ENCODE measurements at places on chromosomes 2 and 18. TPM values are rescaled to one million over a fixed set of nuclear protein-coding genes. Genes with fewer than 3 reads are reported as not detected.

LAMA3 gene
- total RNA-seq, result 4.2 TPM

ASXL3 gene
- 0.20 TPM for total RNA-seq

ASTL gene
- not detected for total RNA-seq

STARD7 gene
- 184 TPM for total RNA-seq

KRTCAP3 gene
- 1.7 TPM for total RNA-seq

SOCS6 gene
- 30.2 TPM for total RNA-seq

- no peak overlapping the region for H3K27ac ChIP-seq
- no peak overlapping the region for H3K4me3 ChIP-seq
- no peaks in the 10 kb centered on the region for H3K36me3 ChIP-seq
- H3K27me3 ChIP-seq, result no peaks in the 10 kb centered on the region
- DNase-seq, result no peak
Measured at GRCh38 chr2:202204855-202205254, 33.5 kb downstream of the SUMO1 start.

- H3K27ac ChIP-seq, result no peak overlapping the region
- H3K36me3 ChIP-seq, result no peaks in the 10 kb centered on the region
- H3K4me1 ChIP-seq, result no peaks in the 10 kb centered on the region
- no peak overlapping the region for H3K4me3 ChIP-seq
- no peak for DNase-seq
- H3K27me3 ChIP-seq, result no peaks in the 10 kb centered on the region
Measured at GRCh38 chr2:148968776-148969319, 69.7 kb upstream of the LYPD6B start.

- H3K36me3 ChIP-seq, result no peaks in the 10 kb centered on the region
- peaks cover 11% of the 10 kb centered on the region for H3K27me3 ChIP-seq
- H3K4me1 ChIP-seq, result peaks cover 4% of the 10 kb centered on the region
- no peak overlapping the region for H3K27ac ChIP-seq
Measured at GRCh38 chr2:47520302-47520630, 117.3 kb downstream of the MSH2 start.

- H3K4me3 ChIP-seq, result no peak overlapping the region
- H3K36me3 ChIP-seq, result no peaks in the 10 kb centered on the region
- no peaks in the 10 kb centered on the region for H3K4me1 ChIP-seq
- no peak overlapping the region for H3K27ac ChIP-seq
Measured at GRCh38 chr2:222436040-222436413, 11.7 kb downstream of the SGPP2 start.

- H3K36me3 ChIP-seq, result no peaks in the 10 kb centered on the region
- no peak for DNase-seq
- H3K27me3 ChIP-seq, result no peaks in the 10 kb centered on the region
- no peak overlapping the region for H3K27ac ChIP-seq
- no peak overlapping the region for H3K4me3 ChIP-seq
- H3K4me1 ChIP-seq, result no peaks in the 10 kb centered on the region
Measured at GRCh38 chr2:62687636-62688035, 17.9 kb upstream of the EHBP1 start.

- DNase-seq, result no peak
- no peak overlapping the region for H3K4me3 ChIP-seq
- H3K4me1 ChIP-seq, result peaks cover 62% of the 10 kb centered on the region
Measured at GRCh38 chr2:96248624-96249023, 17.2 kb downstream of the TMEM127 start.

DNA sequence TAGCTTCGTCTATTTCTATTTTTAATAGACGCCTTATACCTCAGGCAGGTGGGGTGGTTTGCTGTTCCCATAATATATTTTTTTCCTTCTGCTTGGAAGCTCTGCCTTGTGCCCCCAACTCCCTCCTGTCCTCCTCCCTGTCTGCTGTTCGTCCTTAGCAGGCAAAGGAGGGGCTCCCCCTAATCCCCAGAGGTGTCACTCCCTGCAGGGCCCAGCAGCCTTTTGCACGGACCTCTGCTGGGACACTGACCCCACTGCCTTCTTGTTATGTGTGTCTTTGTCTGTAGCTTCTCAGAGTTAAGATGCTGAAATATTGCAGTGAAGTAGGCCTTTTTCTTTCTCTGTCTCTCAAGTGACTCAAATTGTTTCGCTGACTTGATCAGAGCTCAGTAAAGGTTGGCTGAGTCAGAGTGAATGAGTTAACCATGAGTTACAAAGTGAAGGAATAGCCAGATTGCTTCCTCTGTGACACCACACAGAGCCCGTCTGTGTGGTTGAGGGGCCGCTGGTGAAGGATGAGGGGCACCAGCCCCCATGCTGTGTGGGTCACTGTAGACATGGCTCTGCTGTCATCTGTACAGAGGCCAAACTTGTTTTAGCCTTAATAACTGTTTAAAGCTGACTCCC lies 47.7 kb downstream of the PRKCE start:
- H3K4me3 ChIP-seq, result no peak overlapping the region
- no peaks in the 10 kb centered on the region for H3K27me3 ChIP-seq
- H3K36me3 ChIP-seq, result no peaks in the 10 kb centered on the region
- DNase-seq, result no peak

DNA sequence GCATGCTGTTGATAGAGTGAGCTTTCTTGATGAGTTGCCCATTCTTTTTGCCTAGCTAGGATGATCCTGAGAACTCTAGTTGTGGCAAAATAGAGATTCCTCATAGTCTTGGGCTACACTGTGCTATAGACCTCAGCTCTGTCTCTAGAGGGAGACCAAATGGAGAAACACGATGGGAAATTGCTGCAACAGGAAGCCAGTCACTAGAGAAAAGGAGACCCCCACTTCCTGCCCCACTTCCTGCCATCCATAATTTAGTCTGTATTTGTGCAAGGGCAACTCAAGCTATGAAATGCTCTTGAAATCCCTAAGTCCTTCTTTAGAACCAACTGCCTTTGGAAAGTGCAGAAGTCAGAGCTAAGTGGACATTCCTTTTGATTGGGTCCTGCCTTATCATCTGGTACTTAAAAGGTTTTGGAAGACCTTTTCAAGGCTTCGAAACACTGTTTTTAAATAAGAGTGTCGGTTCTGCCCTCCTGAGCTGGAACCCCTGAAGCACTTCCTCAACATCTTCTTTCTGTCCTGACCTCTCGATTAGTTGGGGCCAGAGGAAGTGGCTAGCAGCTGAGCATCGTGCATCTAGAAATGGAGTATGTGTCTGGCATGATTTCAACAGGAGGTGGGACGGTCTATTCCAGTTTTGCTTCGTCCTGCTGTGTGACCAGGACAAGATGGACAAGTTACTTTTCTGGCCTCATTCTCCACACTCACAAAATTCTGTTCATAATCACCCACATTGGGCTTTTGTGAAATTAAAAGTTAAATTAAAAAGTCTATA lies 8.6 kb upstream of the KCNE4 start:
- no peaks in the 10 kb centered on the region for H3K36me3 ChIP-seq
- no peak for DNase-seq
- H3K27me3 ChIP-seq, result no peaks in the 10 kb centered on the region
- H3K4me3 ChIP-seq, result no peak overlapping the region
- no peak overlapping the region for H3K27ac ChIP-seq

DNA sequence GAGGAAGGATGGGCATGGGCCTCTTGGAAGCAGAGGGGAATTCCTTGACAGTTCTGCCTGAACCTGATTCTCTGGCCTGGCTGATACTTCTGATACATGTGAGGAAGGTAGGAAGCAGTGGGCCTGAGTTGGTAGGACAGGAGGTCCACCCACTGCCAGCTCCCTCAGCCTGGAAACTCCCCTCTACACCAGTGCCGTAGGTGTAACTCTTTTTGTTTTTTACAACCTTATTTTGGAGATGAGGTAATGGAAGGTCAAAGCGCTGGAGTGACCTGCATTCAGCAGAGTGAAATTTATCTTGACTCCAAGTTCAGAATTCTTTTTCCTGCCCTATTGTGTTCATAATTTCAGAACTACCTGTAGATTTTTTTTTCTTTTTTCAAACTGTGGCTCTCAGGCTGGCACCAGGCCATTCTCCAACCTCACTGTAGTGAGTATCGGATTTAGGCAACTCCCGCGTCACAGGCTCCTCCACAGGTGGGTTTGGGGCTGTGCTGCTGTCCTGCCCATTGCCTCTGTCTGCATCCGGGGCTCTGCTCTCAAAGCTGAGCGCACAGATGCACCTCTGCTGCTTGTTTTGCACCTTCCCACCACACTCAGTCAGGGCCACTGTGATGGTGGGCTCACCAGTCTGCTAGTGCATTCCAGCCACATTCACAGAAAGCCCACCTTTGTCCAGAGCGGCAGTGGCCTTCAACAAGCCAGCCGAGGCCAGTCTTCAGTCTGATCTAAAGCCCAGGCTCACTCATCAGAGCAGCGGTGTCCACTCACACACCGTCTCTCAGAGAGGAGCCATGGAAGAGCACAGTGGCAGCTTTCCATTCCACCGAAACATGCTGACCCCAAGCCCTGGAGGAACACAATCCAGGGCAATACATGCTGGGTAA lies 87.2 kb downstream of the UXS1 start:
- H3K4me1 ChIP-seq, result peaks cover 20% of the 10 kb centered on the region
- peaks cover 18% of the 10 kb centered on the region for H3K36me3 ChIP-seq
- H3K4me3 ChIP-seq, result no peak overlapping the region
- DNase-seq, result no peak

DNA sequence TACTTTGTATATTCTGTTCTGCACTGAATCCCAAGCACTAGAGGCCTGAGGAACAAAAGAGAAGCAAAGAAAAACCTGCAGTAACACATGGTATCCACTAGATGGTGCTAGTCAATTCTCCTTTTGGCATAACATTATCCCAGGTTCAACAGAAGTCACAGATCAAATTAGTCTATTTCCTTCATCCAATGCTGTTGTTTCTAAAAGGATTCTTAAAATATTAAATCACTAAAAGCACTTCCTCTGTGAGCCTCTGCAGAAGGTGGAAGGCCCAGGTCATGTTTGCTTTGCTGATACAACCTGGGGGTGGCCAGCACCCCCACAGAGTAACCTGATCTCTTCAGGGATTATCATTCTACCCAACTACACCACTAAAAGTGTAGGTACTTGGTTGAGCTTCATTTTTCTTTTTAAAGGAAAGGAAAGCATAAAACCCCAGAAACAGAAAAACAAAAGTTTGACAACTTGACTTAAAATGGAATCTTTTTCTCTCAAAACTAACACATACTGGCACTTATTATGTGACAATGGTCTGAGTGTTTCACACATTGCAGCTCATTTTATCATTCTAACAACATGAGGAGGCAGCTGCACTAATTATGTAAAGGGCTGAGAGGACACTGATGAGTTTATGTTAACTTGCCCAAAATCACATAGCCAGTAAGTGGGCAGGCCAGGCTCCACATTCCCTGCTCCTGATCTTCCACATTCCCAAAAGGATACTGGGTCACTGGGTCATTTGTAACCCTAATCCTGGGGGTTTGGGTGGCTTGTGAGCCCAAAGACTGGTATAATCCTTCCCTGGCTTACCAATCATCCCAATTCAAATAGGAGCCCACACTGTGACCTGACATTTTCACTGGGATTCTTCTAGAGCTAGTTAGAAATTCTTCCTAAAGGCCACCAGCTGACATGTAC lies 66.8 kb upstream of the DNER start:
- DNase-seq, result no peak
- H3K36me3 ChIP-seq, result peaks cover 12% of the 10 kb centered on the region
- no peaks in the 10 kb centered on the region for H3K27me3 ChIP-seq
- H3K4me3 ChIP-seq, result no peak overlapping the region
- no peak overlapping the region for H3K27ac ChIP-seq

GRCh38 chr2:146602856-146603255 lies 1242.0 kb upstream of the ACVR2A start:
- H3K27ac ChIP-seq, result no peak overlapping the region
- no peaks in the 10 kb centered on the region for H3K27me3 ChIP-seq
- no peak overlapping the region for H3K4me3 ChIP-seq
- H3K36me3 ChIP-seq, result no peaks in the 10 kb centered on the region

GRCh38 chr2:160377204-160377995 lies 116.2 kb downstream of the RBMS1 start:
- no peaks in the 10 kb centered on the region for H3K27me3 ChIP-seq
- peaks cover 100% of the 10 kb centered on the region for H3K4me1 ChIP-seq
- H3K4me3 ChIP-seq, result no peak overlapping the region
- no peak for DNase-seq
- no peak overlapping the region for H3K27ac ChIP-seq

DNA sequence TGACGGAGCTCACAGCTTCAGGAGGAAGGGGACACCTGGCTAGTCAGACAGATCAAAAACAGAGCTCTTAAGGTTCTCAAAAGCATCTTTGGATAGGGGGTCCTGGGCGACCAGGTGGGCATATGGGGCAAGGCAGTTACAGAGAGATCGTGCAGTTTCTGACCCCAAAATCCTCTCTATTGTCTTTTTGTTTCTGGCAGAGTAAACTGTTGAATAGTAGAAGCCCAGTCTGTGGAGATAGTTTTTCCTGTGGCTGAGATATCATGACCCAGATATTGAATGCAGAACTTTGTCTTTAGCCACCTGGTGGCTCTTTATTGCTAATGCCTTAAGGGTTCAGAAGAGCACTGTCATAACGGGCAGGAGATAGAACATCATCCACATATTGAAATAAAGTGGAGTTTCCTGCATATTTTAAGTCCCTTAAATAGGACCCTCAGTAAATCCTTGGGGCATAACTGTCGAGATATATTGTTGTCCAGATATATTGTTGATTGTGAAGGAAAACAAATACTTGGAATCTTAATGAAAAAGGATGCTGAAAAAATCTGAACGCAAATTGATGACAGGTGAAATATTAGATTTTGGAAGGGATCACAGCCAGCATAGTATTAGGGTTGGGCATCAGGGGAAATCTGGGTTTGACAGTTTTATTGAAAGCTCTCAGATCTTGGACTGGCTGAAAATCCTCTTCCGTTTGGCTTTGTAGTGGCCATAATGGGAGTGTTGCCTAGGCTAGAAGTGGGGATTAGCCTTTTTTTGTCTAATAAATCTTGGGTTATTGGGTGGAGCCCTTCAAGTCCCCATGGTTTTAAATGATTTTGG lies 14.1 kb upstream of the ZDBF2 start:
- DNase-seq, result no peak
- no peaks in the 10 kb centered on the region for H3K4me1 ChIP-seq
- H3K4me3 ChIP-seq, result no peak overlapping the region
- H3K27me3 ChIP-seq, result peaks cover 13% of the 10 kb centered on the region

- no peak overlapping the region for H3K27ac ChIP-seq
- H3K4me1 ChIP-seq, result no peaks in the 10 kb centered on the region
- H3K4me3 ChIP-seq, result no peak overlapping the region
- no peaks in the 10 kb centered on the region for H3K27me3 ChIP-seq
- H3K36me3 ChIP-seq, result no peaks in the 10 kb centered on the region
Measured at GRCh38 chr2:187569042-187569441, 14.8 kb upstream of the TFPI start.

GRCh38 chr2:170743530-170744239 lies 26.5 kb upstream of the ERICH2 start:
- H3K27me3 ChIP-seq, result peaks cover 2% of the 10 kb centered on the region
- no peaks in the 10 kb centered on the region for H3K36me3 ChIP-seq
- no peak for DNase-seq
- no peak overlapping the region for H3K27ac ChIP-seq
- no peak overlapping the region for H3K4me3 ChIP-seq
- no peaks in the 10 kb centered on the region for H3K4me1 ChIP-seq
